ENCODE measurements at places on chromosomes 1 and 21.

GRCh38 chr1:48790397-48790796, 13.7 kb upstream of the BEND5 start:
- DNase-seq = no peak

DNA sequence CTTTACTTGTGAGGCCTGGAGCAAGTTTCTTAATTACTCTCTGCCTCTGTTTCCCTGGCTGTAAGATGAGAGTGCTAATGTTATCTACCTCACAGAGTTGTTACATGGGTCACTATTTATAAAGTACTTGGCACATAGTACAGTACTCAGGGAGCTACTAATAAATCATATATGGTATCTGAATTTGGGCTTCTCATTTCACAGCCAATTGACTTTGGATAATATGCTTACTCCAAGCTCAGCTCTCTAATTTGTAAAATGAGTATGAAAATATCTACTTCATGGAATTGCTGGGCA, 108.5 kb upstream of the HOOK1 start:
- DNase-seq = no peak

- no peak for DNase-seq
Measured at GRCh38 chr1:38120552-38121230, 74.1 kb upstream of the POU3F1 start.

DNA sequence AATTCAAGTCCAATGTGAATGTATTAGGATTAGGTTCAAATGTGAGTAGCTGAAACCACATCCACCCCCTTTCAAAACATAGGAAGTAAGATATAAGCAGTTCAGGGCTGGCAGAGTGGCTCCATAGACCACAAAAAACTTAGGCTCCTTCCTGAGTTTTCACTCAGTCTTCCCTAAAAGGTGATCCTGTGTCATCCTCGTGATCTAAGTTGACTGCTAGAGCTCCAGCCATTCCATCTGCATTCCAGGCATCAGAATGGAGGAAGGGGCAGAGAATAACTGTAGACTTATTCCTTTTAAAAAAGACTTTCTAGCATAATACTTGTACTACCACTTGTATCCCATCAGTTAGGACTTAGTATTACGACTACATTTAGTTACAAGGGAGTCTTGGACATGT, 204.1 kb downstream of the PBX1 start:
- DNase-seq = no peak

DNA sequence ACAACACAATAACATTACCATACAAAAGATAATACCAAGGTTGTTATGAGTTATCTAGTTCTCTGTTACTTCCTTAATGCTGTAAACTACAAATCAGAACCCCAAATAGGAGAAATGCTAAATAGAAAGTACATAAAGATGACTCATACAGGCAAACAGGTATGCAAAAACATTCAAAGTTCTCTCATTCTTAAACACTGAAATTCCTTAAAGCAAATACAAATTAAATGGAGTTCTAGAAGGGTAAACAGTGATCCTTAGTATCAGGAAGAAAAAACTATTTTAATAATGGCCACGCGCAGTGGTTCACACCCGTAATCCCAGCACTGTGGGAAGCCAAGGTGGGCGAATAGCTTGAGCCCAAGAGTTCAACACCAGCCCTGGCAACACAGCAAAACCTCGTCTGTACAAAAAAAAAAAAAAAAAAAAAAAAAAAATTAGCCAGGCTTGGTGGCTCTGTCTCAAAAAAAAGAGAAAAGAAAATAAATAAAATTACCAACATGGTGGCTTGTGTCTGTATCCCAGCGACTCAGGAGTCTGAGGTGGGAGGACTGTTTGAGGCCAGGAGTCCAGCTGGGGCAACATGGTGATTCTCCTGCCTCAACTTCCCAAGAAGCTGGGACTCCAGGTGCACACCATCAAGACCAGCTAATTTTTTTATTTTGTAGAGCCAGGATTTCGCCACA, 17.5 kb downstream of the FBXO42 start:
- no peak for DNase-seq

DNA sequence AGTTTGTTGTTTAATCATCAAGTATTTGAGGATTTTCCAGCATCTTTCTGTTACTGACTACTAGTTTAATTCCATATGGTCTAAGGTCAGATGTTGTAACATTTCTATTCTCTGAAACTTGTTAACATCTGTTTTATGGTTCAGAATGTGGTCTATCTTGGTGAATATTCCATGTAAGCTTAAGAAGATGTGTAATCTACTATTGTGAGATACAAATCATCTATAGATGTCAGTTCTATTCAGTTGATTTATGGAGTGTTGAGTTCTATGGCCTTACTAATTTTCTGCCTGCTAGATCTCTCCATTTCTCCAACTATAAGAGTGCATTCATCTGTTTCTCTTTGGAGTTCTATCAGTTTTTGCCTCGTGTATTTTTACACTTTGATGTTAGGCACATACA, 31.5 kb downstream of the WARS2 start:
- DNase-seq = no peak

DNA sequence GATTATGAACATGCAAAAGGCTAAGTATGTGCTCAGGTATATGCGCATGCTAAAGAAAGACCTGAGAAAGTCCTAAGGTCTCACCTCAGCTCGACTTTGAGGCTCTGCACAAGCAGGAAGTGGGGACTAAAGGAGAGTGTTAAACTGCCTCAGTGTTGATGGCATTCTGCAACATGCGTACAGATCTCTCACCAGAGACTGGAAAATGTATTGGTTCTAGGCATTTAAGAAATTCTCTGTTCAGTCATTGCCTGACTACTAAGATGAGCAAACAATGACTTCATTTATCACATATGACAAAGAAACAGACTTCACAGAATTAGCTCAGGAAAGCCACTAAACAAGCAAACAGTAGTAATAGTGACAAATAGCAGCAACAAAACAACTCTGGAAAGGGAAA, 90.8 kb downstream of the USH2A start:
- DNase-seq = no peak

DNA sequence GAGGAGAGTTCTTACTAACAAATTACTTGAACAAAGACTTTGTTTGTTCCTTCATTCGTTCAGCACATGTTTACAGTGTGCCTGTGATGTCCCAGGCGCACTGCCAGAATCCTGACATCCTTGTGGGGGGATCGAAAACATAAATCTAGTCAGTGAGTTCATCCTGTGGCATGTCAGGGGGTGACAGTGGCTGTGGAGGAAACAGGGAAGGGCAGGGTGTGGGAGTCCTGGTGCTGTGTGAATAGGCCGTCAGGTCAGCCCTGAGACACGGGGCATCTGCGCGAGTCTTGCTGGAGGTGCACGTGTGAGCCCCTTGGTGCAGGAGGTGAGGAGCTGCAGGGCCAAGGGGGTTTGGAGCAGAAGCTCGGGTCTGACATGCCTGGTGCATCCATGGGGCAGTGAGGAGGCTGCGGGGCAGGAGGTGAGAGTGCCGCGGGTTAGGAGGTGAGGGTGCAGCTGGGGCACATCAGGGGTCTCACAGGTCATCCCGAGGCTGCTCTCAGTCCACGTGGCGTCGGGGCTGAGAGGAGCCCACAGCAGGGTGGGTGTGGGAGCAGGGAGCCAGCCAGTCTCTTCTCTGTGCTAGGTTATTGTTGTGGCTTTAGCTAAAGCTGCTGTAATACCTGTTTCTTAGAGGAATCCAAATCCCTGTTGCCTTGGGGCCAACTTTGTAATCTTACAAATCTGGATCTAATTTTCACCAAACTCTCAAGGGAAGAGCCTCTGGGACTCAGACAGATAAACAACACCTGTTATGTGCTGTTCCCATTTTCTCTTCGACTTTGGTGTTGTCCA, 93.4 kb downstream of the PCBP3 start:
- DNase-seq = no peak

- no peak for DNase-seq
Measured at GRCh38 chr21:45615145-45615711, 28.3 kb upstream of the PCBP3 start.

DNA sequence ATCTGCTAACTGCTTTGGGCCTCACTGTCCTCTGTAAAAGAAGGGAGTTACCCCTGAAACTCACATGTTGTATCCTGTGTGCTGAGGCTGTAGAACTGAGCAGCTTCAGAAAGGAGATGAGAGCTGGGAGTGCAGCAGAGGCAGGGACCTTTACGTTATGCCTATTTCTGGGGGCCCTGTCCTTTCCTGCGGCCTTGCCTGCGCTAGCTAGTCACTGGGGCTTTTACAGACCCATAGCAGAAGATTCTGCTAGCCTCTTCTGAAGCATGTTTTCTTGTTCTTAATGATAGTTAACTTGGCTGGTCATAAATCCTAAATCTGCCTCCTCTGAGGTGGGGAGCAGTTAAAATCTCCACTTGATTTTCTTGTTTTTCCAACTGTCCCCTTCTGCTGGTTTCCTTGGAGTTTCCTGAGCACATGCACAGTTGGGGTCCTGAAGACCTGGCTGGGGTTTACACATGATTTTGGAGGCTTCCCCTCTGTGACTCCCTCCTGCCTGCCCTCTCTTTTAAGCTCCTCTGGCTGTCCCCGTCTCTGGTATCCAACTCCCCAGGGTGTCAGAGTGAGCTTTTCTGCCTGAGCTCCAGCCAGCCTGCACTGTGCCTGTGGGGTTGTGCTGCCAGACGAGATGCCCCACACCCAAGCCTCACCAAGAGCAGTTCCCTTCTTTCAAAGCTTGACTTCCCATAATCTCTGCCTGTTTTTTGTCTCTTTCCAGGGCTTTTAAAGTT, 76.6 kb downstream of the NOS1AP start:
- no peak for DNase-seq

DNA sequence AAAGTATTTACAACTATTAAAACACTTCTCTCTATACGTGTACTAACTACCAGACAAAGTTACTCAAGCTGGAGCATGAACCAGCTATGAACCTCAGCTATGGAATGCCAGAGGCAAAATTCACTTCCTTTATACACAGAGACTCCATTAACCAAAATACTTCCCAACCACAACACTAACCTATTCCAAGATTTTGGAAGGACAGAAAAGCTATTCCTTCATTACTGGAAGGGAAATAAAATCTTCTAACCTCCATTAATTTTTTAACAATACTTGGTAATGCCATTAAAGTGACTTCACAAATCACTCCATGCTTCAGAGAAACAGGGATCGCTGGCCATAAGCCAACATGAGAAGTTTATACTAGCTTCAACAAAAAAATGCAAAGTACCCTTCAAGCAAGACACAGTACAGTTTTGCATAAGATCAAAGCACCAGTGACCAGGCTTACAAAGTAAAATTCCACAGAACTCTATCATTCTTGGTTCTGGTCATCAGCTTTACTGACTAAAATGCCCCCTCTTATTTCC, 58.0 kb downstream of the PUM1 start:
- no peak for DNase-seq

GRCh38 chr1:22229379-22229778, 86.5 kb upstream of the WNT4 start:
- DNase-seq = no peak

DNA sequence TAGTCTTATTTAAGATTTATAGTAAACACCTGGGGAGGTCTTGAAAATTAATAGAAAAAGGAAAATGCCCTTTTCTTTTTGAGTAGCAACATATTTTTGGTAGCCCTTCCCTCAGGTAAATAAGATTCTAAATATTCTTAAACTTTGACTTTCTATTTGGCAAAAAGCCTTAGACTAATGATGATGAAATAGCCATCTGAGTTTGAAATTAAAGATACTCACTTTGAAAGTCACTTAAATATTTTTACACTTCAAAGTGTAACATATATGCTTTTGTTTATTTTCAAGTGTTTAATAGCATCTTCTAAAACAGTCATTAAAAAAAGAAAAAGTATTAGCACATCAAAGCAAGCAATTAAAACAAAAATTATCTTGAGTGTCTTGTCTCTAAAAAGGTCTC, 135.1 kb downstream of the NEK7 start:
- DNase-seq = no peak

- no peak for DNase-seq
Measured at GRCh38 chr1:220219136-220219442, 53.2 kb downstream of the RAB3GAP2 start.

DNA sequence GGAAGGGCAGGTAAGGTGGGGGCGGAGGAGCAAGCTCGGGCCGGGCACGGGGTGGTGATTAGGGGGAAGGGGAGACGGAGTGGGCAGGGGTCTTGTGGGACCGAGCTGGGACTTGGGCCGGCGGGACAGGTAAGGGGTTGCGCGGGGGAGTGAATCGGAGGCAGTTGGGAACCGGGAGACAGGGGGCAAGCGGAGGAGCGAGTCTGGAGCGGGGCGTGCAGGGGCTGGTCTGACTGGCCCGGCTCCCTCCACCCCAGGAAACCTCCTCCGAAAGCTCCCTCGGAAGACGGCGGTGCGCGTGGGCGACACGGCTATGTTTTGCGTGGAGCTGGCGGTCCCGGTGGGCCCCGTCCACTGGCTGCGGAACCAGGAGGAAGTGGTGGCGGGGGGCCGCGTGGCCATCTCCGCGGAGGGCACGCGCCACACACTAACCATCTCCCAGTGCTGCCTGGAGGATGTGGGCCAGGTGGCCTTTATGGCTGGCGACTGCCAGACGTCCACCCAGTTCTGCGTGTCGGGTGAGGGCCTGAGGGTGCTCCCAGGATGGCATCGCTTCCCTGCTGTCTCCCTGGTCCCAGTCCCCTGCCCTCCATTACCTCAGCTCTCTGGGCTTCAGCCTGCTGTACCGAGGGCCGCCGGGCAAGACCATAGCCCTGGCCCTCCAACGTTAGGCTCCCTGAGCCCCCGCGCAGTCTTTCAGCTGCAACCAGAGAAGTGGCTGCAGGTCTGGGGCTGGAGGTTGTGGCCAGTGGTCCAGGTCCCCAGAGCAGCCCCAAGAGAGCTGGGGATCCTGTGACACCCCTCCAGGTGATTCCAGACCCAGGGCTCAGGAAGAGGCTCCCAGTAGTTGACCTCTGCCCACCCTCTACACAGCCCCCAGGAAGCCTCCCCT, 6.3 kb downstream of the OBSCN start:
- DNase-seq = peak; percentile 2

- DNase-seq = no peak
Measured at GRCh38 chr1:201585093-201585483, 46.2 kb downstream of the NAV1 start.

- DNase-seq = no peak
Measured at GRCh38 chr1:218339267-218339831, 5.8 kb upstream of the TGFB2 start.

- DNase-seq = no peak
Measured at GRCh38 chr1:229896861-229897260, 170.2 kb upstream of the GALNT2 start.

GRCh38 chr1:40711465-40712404, 20.2 kb downstream of the NFYC start:
- no peak for DNase-seq

- no peak for DNase-seq
Measured at GRCh38 chr1:192579010-192579738, 3.6 kb downstream of the RGS1 start.

- DNase-seq = no peak
Measured at GRCh38 chr1:6497215-6497866, 5.9 kb upstream of the PLEKHG5 start.

DNA sequence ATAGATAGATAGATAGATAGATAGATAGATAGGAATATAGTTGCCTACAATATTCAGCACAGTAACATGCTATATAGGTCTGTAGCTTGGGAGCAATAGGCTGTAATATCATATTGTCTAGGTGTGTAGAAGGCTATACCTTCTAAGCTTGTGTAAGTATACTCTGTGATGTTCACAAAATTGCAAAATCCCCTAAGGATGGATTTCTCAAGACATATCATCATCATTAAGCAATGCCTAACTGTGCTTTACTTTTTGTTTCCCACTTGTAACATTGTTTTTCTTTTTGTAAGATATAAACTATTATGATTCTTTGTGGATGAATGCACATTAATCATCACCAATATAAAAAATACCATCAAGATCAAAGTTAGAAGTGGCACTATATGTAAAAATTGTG, 1905.6 kb downstream of the NCAM2 start:
- DNase-seq = no peak

GRCh38 chr1:165441166-165441880, 3.6 kb downstream of the RXRG start:
- no peak for DNase-seq

- DNase-seq = no peak
Measured at GRCh38 chr21:39073717-39074116, 109.5 kb downstream of the PSMG1 start.
